COR-L47 (cell line): ENCODE measurements at places on chromosomes 12 and 14.

GRCh38 chr14:105317546-105317945, 3.0 kb downstream of the PACS2 start:
- no peak for DNase-seq

DNA sequence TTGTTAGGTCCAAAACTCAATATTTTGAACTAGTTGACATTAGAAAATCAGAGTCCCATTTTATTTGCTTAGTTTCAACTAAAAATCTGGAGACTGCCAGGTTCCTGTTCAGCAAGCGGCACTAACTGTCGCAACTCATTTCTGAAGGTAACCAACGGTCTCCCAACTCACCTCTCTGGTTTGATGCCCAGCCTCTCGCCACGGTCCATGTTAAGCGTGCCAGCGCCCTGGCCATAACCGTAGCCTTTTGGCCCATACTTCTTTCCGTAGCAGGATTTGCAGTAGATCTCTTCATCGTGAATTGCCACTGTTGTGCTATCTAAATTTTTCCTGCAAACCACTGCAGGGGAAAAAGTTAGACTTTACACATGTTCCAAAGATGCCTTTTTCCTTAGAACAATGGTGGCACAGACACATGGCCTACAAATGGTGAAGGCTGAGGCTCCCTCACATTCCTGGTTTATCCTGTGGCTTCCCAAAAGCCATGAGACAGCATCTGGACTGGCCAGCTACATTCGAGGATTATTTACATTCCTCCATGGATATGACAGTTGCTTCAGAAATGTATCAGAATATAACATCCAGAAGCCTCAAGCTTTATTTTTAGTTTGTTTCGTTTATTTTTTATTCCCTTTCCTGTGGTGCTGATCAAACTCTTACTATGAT, 15.7 kb downstream of the CSRP2 start:
- DNase-seq, result no peak

DNA sequence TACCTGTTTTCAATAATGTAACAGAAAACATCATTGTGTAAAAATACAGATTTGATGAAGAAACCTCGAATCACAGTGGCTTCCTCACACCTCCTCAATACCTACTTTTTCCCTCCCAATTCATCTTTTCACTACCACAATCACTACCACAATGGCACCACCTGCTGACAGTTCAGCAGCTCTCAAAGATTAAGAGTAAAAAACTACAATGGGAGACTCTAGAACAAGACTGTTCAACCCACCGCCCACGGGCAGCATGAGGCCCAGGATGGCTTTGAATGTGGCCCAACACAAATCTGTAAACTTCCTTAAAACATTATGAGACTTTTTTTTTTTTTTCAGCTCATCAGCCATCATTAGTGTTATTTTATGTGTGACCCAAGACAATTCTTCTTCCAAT, 15.2 kb downstream of the MED6 start:
- no peak for DNase-seq

DNA sequence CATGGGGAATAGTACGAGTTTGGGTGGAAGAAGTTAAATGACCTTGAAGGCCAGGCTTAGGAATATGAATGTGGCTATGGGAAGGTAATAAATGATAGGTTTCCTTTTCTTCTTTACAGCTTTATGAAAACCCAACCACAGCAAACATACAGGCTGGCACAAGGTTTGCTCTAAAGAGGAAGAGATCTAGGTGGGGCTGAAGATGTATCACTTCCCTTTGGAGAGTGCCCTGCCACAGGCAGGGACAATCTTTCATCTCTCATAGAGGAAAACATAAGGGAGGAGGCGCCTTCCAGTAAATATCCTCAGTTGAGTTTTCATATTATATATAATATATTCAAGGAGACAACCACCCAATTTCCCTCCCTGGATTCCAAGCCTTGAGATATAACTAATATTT, 72.9 kb upstream of the FRMD6 start:
- no peak for DNase-seq
